ENCODE measurements at places on chromosomes 6 and 20. TPM values are rescaled to one million over a fixed set of nuclear protein-coding genes. Genes with fewer than 3 reads are reported as not detected.
A peak's percentile ranks its signal among the peaks of the same experiment; 100 is the strongest.

- ATAC-seq: no peak
Observed at GRCh38 chr20:37801921-37802320, 101.0 kb upstream of the VSTM2L start.

DNA sequence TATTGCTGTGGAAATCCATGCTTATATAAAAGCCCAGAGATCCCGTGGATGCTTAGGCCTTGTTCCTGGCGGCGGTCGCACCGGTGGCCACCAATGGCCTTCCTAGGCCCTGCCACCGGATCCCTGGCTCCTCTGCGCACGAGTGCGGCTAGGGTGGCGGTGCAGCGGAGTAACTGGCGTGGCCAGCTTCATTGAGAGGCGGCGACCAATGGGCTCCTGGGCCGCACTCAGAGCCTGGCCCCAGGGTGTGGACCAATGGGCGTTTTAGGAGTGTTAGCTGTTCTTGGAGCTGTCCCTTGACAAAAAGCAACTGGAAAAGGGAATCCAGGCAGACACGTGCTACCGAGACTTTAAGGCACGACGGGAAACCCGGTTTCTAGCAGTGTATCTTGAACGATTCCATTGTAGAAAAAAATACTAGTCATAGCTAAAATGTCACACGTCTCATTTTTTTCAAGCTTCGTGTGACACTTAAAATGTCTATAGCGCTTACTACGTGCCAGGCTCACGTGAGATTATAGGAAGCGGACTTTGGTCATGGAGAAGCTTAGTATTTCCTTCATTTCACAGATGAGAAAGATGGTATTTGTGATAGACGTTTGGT, 1.7 kb downstream of the AMD1 start:
- peak; percentile 70 for ATAC-seq

GRCh38 chr20:50518270-50518721, 8.1 kb downstream of the PTPN1 start:
- ATAC-seq: peak; percentile 38

DNA sequence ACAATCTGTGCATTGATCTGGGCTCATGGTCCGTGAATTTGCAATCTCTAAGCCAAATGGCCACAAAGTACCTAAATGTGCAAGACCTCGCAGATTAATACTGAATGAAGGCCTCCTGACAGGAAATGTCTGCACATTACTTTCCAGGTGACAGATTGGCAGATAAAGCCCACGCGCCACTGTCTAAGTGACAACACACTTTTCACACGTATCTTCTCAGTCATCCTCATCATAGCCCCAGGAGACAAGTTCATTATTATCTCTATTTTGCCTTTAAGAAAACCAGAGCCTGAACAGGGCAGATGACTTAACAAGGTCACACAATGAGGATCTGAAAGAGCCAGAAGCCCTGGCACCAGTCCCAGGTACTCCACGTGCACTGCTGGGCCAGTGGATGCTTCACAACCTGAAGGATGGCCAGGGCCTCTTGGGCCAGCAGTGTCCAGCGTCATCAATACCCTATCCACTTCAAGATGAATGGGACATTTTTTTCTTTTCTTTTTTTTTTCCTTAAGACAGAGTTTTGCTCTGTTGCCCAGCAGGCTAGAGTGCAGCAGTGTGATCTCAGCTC, 266.3 kb downstream of the PTPRT start:
- ATAC-seq: no peak

- no peak for ATAC-seq
Observed at GRCh38 chr20:17872959-17873358, 95.6 kb downstream of the SNX5 start.

DNA sequence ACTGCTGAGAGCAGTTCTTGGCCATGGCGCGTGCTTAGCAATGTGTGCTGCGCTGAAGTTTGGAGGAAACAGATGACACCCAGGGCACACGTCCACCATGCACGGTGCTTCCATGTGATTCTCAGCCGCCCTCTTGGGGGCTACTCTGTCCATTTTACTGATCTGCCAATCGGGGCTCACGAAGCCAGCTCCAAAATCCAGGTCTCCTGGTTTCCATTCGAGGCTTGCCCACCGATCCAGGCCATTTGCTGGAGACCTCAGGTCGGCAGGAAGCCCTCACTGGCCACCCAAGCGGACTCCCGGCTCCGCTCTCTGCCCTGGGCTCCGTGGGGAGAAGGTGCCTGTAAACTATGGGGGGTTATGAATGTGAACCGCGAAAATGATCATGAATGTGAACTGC, 11.7 kb upstream of the FRMD1 start:
- no peak for ATAC-seq

GRCh38 chr20:4491643-4492042, 230.1 kb upstream of the PRND start:
- ATAC-seq: no peak

DNA sequence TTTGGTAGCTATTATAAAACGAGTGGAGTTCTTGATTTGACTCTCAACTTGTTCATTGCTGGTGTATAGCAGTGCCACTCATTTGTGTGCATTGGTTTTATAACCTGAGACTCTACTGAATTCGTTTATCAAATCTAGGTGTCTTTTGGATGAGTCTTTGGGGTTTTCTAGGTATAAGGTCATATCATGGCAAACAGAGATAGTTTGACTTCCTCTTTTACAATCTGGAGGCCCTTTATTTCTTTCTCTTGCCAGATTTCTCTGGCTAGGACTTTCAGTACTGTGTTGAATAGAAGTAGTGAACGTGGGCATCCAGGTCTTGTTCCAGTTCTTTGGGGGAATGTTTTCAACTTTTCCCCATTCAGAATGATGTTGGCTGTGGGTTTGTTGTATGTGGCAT, 38.8 kb downstream of the SUMO4 start:
- peak; percentile 79 for ATAC-seq

- ATAC-seq: peak; percentile 21
Observed at GRCh38 chr6:140744659-140745320, 1370.3 kb upstream of the CITED2 start.

DNA sequence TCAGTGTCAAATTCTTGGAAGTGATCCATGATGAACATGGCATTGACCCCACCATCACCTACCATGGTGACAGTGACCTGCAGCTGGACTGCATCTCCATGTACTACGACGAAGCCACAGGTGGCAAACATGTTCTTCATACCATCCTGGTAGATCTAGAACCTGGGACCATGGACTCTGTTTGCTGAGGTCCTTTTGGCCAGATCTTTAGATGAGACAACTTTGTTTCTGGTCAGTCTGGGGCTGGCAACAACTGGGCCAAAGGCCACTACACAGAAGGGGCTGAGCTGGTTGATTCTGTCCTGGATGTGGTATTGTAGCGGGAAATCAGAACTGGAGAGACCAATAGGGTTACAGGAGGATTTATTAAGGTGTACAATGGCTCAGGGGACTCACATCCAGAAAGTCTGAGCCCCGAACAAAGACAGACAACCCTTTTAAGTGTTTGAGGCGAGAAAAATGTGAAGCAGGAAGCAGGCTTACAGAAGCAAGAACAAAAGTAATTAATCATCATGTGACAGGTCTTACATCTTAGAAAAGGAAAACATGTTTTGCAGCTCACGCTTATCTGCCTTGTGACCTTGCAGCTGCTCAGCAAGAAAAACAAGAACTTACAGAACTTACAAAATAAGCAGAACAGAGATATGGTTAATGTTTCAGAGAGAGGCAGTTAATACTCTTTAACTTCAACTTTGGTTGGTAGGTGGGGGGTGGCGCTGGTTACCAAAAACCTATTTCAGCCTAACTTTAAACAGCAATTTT, 58.8 kb upstream of the MOCS1 start:
- ATAC-seq: no peak

GRCh38 chr20:19478320-19478895, 266.0 kb downstream of the SLC24A3 start:
- ATAC-seq: no peak

- ATAC-seq: no peak
Observed at GRCh38 chr6:34515473-34516387, 40.4 kb downstream of the SPDEF start.

DNA sequence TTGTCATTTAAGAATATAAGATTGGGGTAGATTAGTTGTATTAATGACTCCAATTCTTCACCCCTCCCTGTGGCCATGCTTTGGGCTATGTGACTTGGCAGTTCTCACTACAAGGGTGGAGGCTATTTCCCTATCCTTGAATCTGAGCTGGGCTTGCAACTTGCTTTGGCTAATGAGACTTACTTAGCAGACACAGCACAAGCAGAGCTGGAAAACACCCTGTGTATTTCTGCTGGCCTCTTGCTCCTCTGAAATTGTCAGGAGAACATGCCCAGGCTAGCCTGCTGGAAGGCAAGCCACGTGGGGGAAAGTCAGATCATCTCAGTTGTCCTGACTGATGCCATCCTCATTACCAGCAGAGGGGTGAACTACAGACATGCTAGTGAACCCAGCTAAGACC, 126.5 kb upstream of the HDGFL1 start:
- no peak for ATAC-seq

DNA sequence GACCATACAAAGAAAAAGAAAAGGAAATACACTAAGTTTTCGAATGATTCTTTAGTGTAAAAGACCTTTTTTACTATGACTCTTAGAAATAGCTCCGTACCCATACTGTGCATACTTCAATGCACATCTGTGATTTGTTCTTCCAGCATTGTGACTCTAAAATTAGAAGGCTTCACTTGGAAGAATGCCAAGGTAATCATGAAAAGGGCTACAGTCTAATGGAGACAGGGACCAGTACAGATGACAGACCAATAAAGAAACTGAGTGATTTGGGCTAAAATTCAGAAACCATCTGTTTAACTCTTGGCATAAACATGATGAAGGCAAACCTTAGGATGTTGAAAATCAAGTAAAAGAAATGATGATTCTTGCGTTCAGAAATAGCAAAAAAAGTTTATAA, 46.3 kb downstream of the CYP39A1 start:
- no peak for ATAC-seq

DNA sequence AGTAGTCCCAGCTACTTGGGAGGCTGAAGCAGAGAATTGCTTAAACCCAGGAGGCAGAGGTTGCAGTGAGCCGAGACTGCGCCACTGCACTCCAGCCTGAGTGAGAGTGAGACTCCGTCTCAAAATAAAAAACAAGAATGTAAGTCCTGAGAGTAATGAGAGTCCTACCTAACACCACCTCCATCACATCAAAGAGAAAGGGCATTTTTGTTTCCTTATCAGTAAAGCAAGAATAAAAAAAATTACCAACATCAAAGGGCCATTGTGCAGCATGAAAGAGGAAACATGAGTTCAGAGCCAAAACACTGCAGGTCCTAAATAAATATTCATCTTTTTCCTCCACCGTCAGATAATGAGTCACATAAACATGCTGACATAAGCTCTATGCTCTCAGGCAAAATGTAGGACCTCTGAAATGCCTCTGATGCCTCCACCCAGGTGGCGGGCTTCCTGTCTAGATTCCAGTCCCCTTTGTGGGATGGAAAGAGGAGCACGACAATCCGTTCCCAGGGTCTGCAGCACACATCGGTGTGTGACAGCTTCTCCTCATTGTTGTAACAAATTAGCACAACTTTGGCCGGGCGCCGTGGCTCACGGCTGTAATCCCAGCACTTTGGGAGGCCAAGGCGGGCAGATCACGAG, 7.2 kb downstream of the ATP9A start:
- ATAC-seq: no peak

DNA sequence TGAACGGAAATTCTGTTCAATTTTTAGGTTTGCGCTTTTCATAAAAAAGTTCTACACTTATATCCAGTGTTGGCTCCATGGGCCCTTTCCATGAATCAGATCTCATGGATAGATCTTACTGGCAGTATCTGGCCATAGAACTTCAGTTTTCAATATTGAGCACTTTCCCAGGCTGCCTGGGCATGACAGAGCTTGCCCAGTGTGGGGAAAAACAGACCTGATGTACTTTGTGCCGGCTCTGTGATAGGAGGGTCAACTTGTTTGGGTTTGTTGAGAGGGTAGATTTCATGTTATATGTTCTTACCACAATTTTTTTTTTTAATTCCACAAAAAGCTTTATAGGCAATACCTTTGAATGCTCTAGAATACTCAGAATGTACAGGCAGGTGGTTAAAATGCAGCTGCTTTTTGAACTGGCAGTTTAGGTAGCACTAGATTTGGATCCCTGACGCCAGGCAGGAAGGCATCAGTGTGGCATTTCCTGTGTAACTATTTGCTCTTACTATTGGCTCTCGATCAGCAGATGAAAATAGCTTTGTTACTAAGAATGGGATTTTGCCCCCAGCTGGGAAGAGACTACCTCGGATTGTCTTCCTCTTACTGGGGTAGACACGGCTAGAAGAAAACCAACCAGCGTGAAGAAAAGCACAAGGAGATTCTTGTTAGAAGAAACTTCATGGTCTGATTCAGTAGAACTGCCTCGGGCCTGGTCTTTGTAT, 404.9 kb upstream of the SOX4 start:
- ATAC-seq: no peak

DNA sequence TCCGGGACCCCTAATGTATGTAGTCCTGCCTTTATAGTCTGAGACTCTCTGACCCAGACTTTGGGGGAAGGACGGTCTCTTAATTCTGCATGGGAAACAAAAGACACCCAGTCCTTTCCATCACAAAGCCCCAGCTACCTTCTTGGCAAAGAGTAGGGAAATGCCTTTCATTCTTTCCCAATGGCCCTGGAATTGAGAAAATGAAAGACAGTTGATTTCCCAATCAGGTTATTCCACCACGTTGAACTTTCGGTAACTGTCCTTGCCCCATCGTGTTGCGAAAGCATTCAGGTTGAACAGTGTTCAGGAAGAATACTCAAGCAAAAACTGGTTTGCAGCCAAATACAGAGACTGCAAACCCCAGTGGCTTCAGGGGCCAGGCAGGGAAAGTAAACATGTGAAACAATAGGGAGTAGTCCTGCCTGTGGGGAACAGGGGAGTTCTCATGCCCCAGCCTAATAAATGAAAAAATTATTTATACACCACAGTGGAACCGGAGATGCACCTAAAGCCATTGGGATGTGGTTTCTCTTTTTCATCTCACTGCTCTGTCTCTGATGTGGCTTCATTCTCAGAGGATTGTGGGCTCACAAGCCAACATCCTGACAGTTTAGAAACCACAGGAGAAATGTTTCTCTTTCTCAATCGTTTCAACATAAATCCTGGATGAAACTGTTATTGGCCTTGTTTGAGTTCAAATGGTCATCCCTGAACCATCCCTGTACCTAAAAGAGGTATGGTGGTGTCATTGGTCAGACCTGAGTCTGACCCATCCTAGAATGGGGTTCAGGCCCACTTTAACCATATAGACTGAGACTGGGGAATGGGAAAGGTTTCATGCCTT, 44.2 kb upstream of the SLC9A8 start:
- ATAC-seq: peak; percentile 82

The GSTA3 gene
- not detected for total RNA-seq

The CFAP61 gene
- not detected for total RNA-seq

The EEF1A1 gene
- total RNA-seq: 18,243 TPM

The ERGIC3 gene
- total RNA-seq: 133 TPM

The TRIM40 gene
- not detected for total RNA-seq

The RNF144B gene
- total RNA-seq: 0.93 TPM

The DDO gene
- not detected for total RNA-seq

Data from activated T-helper 17 cell treated with anti-CD3 and anti-CD28 coated beads, Interleukin-2, amount 50 U/mL, for 72 hours (primary cell).